Testis (tissue), 5 donors: ENCODE measurements at places on chromosomes 3 and 15.

DNA sequence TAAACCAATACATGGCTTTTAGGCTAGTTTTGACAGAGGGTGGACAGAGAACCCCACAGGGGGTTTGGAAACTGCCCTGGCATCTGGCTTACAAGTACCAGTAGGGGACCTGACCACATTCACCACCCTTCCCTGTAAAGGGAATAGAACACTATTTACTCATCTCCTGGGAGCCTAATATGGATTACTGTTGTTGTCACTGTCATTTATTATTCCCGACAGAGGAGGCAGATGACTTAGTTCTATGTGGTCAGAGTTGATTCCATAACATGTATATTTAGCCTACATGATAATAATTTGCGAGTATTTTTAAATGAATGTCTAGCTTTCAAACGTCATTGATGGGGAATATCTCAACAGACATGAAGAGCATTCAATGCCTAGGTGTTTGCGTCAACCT lies 15.9 kb downstream of the ZBTB38 start:
- no peak for DNase-seq

GRCh38 chr3:18410205-18410604 lies 14.9 kb downstream of the SATB1 start:
- DNase-seq, result no peak

DNA sequence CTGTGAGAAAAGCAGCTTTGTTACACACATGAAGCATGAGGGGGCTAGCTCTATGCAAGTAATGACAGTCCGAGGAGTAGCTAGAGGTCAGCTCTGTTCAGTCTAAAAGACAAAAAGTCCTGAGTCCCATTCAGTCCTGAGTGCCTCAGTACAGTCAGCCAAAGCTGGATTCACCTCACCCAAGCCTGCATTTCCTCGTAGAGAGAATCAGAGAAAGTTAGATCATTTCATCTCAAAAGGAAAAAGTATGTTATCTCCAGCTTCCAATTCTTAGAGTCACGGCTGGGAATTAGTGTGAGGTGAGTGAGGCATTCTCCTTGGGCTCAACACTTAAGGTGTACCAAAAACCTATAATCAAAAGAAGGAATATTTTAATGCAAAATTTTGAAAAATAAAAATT lies 5.9 kb upstream of the ACP3 start:
- no peak for DNase-seq

GRCh38 chr3:55567615-55568014 lies 80.5 kb upstream of the WNT5A start:
- no peak for DNase-seq

DNA sequence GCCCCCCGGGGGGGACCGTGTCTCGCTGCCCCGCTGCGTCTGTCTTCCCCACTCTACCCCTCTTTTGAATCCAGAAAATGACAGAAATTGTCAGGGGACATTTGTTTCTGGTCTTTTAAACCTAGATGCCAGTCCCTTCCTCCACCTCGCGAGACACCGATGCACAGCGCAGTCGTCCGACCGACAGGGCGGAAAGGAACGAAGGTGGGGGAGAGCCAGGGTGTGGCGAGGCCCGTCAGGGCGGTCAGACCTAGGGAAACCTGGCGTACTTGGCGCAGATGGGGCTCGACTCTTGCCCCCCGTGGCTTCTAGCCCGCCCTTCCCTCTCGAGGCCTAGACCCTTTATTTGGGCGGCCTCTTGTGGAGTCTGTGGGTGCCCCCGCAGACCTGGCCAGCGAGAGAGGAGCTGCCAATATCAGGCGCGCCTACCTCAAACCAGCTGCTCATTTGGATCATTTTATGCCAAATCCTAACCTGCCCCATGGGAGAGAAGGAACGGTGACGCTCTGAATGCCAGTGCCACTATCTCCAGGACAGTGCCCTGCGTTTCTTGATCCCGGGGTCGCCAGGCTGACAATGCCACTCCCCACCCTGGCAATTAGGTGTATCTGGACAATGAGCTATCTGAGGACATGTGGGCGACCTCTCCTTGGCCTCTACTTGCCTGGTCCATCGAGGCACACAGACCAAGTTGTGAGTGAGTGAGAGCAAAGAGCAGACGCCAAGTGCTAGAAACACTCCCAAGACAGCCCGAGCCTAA lies 500 bp upstream of the RAB6B start:
- DNase-seq, result no peak
